Hematopoietic multipotent progenitor cell treated with erythropoietin and hydrocortisone succinate and interleukin-3 and kit ligand, for 6 days (in vitro differentiated cells): ENCODE measurements at places on chromosomes 1 and 21.
A peak's percentile ranks its signal among the peaks of the same experiment; 100 is the strongest.

- DNase-seq = peak; percentile 22
Observed at GRCh38 chr1:192225703-192226102, 67.4 kb downstream of the RGS18 start.

DNA sequence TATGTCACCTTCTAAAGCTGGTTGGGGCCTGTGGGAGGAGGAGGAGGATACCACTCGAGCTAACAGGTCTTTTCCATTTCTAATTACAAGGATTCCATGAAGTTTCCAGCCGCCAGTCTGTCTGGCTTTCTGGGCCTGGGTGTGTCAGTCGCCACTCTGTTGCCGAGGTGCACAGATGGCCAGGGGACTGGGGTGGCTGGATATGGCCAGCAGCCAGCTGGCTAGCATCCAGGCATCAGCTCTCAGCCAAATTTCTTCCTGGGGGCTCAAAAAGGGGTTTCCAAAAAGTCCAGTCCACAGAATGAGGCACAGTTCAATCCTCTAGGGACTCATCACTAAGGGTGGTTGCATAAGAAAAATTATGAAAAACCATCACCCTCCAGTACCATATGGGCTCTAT, 32.4 kb downstream of the ITPKB start:
- no peak for DNase-seq

- DNase-seq = no peak
Observed at GRCh38 chr1:217563179-217563578, 67.7 kb downstream of the GPATCH2 start.

DNA sequence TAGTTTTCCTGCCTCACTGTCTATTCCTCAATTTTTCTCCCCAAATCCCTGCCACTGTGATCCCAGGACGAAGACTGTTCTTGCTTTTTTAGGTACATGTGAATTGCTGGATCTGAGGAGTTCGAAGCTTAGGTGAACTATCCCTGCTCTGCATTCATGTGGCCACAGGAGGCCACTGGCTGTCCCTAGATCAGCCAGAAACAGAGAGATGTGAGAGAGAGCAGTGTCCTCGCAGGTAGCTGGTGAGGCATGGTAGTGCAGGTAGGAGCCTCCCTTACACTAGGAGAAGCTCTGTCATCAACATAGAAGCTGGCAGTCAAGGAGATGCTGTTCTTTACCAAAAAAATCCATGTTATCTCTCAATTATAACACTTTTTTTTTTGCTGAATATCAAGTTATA, 71.5 kb downstream of the USP24 start:
- peak; percentile 66 for DNase-seq

GRCh38 chr21:41684381-41685245, 82.2 kb downstream of the RIPK4 start:
- no peak for DNase-seq

DNA sequence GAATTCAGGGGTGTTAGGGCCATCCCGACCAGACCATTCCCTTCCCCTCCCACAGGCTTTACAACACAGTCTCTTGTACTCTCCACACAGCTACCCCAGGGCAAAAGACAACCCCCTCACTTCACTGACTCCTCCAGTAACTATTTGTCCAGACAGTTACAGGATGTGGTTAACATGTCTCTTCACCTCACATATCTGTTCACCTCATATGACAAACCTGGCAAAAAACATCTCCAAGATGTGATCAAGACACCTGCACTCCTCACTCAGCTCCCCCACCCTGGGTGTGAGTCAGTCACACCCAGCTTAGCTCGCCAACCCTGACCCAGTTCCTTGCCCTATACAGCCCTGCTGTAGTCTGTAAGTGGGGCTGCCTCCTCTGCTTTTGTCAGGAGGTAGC, 490.5 kb upstream of the CHRM3 start:
- no peak for DNase-seq

DNA sequence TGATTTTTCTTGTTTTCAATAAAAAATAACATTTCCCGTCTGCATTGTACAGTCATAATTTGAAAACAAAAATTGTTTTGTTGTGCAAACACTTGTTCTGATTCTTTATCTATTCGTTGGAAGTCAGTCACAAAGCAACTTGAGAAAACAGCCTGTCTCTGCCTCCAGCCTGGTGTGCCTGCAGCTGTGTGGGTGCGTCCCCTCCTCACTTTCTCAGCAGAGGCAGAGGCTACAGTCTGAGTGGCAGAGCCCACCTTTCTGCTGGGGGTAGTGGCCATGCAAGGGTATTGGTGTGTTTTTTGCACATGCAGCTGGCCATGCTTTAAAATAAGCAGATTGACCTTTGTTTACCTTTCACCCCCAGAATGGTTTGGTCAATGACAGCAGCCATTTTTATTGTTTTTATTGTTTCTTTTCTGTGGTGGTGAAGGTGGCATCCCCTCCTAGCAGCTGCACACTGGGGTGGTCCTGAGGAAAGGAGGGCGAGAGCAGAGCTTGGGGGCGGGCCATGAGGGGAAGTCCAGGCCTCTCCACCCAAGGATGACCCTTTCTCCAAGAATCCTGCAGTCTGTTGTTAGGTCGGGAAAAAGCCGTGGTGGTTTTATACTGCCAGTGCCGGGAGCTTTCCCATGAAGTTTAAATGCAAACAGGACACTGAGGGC, 159.6 kb downstream of the PCBP3 start:
- DNase-seq = no peak

DNA sequence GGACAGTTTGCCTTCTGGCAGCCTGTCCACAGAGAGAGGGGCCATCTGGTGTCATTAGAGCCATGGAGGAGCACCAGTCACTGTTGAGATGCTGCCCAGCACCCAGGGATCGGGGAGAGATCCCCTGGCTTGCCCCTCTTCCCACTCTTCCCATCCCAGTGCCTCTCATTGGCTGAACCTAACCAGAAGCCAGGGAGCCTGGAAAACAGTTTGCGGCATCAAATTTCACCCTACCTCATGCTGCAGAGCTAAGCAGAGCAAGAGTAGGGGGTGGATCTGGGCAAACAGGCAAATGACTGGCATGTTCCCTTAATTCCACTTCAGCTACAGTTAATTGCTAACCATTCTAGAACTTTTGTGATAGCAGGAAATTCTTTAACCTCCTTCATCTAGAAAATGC, 19.1 kb downstream of the TRAF5 start:
- DNase-seq = no peak

GRCh38 chr1:24966121-24966723, 36.1 kb upstream of the RUNX3 start:
- DNase-seq = no peak

DNA sequence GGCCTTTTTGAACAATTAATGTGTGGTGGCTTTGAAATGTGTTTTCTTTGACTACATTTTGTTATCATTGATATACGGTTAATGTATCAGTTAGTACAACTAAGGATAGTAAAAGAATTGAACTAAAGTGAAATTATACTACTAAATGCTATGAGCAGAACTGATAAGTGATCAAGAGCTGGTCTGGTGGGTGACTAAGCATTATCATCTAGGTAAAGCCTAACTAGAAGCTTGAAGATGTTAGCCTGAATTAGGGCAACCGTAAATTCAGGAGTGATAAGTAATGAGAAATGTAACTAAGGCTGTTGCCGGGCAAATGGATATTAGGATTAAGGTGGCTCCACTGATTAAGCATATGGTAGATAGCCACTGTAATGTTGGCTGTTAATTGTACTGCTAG, 16.0 kb upstream of the GCLM start:
- DNase-seq = no peak

- DNase-seq = no peak
Observed at GRCh38 chr1:59685101-59685500, 129.6 kb upstream of the HOOK1 start.

GRCh38 chr1:88014131-88014530, 669.9 kb upstream of the PKN2 start:
- no peak for DNase-seq

- DNase-seq = peak; percentile 26
Observed at GRCh38 chr1:84152649-84153056, 8.6 kb downstream of the PRKACB start.

GRCh38 chr1:228691926-228692325, 43.4 kb upstream of the RHOU start:
- peak; percentile 66 for DNase-seq

GRCh38 chr1:57102561-57103326, 136.9 kb upstream of the C8B start:
- DNase-seq = no peak

DNA sequence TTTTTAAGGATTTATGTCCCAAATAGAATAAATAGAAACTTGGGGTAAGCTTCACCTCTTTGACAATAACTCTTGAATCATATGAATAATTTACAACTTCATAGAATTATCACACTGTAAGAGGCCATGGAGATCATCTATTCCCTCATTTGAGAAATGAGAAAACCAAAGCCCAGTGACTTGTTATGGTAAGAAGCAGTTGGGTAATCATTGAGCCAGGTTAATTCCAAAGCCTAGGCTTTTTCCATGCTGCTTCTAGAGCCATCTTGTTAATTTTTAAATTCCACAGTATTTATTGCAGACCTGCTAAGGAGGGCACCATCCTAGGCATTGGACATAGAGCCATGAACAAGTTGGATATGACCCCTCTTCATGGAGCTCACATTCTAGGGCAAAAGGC, 160.5 kb downstream of the CDC7 start:
- no peak for DNase-seq

- DNase-seq = no peak
Observed at GRCh38 chr1:229018674-229019295, 252.1 kb upstream of the RAB4A start.

DNA sequence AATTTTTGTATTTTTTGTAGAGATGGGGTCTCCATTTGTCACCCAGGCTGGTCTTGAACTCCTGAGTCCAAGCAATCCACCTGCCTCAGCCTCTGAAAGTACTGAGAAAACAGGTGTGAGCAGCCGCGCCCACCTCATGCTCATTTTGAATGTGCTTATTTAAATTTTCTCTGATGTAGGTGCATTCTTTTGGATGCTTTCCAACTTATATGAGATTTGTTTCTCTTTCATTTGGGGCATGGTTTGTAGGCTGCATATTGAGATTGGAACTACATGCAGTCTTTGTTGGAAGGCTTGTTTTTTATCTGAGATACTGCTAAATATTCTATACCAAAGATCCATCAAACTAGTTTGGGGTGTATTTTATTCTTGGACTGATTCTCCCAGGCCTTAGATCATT, 81.0 kb upstream of the IVNS1ABP start:
- no peak for DNase-seq

- DNase-seq = peak; percentile 77
Observed at GRCh38 chr1:153919876-153920852, 2.6 kb downstream of the GATAD2B start.

DNA sequence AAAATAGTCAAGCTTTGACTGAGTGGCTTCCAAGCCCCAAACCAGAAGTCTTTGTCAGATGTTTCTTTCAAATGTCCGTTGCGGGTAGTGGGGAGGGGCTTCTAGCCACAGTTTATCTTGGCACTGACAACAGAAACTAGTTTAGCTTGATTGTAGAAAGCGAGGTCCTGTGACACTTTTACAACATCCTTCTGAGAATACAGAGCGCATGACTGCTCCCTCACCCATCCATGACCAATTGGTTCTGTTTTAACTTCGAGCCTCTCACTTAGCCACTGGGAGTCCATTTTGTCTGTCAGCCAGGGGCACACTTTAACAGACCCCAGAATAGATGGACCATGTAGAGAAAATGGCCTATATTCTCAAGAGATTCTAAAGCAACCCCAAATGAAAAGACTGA, 199.2 kb upstream of the ST6GALNAC5 start:
- DNase-seq = no peak
